ENCODE measurements at places on chromosomes 1 and 21.

GRCh38 chr1:15191770-15192169, 38.2 kb downstream of the TMEM51 start:
- DNase-seq: no peak

- no peak for DNase-seq
These were observed 8.7 kb upstream of the C2CD2 start for GRCh38 chr21:41962425-41962966.

- peak; percentile 28 for DNase-seq
These were observed 62.5 kb upstream of the ATF3 start for GRCh38 chr1:212545941-212546635.

GRCh38 chr1:214603819-214604252, 841 bp downstream of the CENPF start:
- no peak for DNase-seq

- peak; percentile 81 for DNase-seq
These were observed 8.8 kb upstream of the BTG2 start for GRCh38 chr1:203296460-203297073.

DNA sequence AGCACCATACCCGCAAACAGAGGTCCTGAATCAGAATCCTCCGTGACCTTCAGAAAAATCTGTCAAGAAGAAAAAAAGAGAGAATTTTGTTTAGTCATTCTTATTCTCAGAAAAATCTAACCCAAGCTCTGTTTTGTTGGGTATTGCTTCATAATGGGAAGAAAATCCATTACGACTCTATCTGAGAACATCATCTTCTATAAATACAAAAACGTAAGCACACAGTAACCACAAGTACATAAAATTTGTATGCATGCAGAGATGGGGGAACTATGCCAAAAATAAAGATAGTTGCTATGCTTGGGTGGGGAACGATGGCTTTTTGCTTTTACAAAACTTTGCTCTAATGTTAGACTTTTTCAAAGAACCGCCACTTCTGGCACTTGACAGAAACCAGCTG, 84.2 kb downstream of the ABCA4 start:
- peak; percentile 89 for DNase-seq

- no peak for DNase-seq
These were observed 2.8 kb downstream of the DNTTIP2 start for GRCh38 chr1:93876244-93876643.

- no peak for DNase-seq
These were observed 9.8 kb upstream of the TCEA3 start for GRCh38 chr1:23434260-23434775.

- DNase-seq: no peak
These were observed 102.7 kb downstream of the RNF220 start for GRCh38 chr1:44507490-44508396.

DNA sequence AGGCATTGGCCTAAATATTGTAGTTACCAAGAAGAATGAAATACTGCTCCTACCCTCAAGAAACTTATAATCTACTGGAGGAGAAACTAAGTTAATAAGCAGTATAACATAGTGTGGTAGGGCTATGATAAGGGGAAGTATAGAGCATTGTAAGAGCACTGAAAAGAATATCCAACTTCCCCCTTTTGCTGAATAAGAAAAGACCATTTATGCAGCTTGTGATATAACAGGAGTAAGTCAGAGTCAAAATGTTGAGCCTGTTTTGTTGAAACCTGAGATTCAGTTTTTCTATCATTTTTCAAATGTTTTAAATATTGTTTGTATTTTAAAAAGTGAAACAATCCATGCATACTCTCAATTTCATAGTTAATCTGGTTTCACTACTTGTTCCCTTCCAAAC, 48.3 kb upstream of the FCRL4 start:
- no peak for DNase-seq

DNA sequence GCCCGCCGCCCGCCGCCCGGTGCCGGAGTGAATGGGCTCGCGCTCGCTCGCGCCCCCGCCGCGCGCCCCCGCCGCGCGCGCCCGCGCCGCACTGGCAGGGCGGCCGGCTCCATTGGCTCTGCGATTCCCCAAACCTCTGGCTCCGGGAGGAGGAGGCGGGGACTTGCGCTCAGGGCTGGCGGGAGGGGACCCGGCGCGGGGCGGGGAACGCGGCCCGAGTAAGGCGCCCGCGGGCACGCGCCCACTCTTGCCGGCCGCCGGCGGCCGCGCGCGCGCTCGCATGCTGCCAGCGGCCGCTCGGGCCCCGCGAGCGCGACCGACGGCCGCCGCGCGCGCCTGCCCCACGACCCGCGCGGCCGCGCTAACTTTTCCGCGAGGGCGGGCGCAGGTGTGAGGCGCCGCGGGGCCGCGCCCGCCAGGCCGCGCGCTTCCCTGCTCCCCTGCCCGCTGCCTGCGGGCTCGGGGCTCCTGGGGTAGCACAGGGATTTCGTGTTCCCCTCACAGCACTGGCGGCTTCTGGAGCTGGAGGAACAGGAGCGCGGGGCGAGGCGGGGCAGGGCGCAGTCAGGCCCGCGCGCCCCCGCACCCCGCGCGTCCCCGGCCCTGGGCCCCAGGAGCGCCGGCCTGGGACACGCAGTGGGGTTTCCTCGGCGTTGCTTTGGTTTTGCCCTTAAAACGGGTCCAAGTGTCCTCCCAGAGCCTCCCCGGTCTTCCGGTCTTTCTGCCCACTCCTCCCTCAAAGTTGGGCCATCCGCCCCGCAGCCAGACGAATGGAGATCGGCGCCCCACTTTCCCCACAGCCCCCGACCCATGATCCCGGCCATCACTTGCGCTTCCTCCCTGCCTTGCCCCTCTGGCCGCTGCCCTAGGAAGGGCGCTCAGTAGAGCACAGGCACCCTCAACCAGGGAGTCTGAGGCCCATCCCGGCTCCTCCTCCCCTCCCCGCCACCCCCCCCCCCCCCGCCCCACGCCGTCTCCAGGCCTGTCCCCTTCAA, 101.5 kb downstream of the CASZ1 start:
- peak; percentile 69 for DNase-seq

- DNase-seq: no peak
These were observed 26.5 kb upstream of the SLC45A3 start for GRCh38 chr1:205706601-205707502.

- no peak for DNase-seq
These were observed at the start of gene CD1E for GRCh38 chr1:158353303-158354075. CD1E (plus strand) TSS chr1:158353894; CDS start chr1:158353989, 95 bp downstream.

GRCh38 chr1:186617926-186618325, 62.3 kb downstream of the PTGS2 start:
- no peak for DNase-seq

- DNase-seq: no peak
These were observed at the start of gene OR2M7 for GRCh38 chr1:248324468-248324867. OR2M7 (minus strand) TSS chr1:248324568; CDS start chr1:248324568, 0 bp downstream.

DNA sequence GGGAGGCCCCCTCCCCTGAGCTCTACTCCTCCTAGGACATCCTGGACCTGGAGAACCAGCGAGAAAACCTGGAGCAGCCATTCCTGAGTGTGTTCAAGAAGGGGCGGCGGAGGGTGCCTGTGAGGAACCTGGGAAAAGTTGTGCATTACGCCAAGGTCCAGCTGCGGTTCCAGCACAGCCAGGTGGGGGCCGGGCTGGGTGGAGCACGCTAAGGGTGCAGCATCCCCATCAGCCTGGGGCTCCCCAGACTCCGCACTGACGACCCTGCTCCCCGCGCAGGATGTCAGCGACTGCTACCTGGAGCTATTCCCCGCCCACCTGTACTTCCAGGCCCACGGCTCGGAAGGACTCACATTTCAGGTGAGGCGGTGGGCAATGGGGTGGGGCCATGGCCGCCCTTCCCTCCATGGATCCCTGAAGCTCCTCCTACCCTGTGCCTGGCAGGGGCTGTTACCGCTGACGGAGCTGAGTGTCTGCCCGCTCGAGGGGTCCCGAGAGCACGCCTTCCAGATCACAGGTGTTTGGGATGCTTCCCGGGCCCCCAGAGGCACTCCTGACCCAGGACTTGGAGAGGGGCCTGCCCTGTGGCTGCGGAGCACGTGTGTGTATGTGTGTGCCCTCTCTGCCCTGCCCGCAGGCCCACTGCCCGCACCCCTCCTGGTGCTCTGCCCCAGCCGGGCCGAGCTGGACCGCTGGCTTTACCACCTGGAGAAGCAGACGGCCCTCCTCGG, 4.1 kb downstream of the PLEKHN1 start:
- no peak for DNase-seq

- DNase-seq: no peak
These were observed 74.7 kb upstream of the COL6A1 start for GRCh38 chr21:45906859-45907258.

DNA sequence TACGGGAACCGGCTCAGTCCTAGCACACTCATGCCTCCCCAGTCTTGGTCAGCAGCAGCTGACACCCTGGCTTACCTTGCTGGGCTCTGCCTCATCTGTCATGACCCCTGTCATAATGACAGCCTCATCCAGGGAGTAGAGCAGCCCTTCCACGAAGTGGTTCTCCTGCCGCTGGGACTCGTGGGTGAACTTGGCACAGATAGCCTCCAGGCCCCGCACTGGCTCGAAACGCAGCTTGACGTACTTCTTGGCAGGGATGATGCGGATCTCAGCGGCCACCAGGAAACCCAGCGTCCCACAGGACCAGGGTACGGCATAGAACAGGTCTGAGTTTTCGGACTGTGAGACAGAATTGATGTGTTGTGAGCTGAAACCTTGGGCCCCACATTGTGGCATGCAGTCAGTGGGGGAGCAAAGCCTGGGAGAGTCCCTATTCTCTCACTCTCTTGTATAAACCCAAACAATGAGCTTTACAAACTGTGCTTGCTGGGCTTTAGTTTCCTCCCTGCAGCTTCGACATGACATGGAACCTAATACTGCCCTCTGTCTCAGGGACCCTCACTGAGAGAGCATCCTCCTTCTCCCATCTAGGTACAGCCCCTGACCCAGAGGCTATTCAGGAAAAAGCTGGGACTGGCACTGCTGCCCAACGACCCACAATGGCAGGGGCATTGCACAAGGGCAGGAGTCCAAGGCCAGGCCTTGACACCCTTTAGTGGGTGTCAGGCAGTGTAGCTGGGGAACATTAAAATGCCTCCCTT, 15.5 kb downstream of the DHCR24 start:
- DNase-seq: no peak

DNA sequence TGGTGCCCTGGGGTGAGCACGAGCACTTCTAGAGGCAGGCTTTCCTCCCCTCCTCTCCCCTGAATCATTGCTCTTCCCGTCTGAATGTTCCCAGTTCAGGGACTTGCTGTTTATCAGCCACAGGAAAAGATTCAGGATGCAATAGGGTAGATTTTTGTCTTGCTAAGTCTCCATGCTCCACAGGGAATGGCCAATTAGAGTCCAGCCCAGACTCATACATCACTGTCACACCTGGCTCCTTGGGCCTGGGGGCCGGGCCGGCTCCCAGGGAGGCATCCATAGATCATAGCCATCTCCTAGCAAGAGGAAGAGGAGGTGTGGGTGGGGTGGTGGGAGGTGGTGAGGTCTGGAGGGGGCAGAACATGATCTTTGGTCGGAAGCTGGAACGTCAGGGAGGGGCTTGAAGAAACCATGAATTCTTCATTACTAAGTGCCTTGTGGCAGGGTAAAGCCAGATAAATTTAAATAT, 83.4 kb downstream of the LRRN2 start:
- no peak for DNase-seq

GRCh38 chr1:210251680-210252490, 19.3 kb downstream of the SERTAD4 start:
- DNase-seq: no peak

DNA sequence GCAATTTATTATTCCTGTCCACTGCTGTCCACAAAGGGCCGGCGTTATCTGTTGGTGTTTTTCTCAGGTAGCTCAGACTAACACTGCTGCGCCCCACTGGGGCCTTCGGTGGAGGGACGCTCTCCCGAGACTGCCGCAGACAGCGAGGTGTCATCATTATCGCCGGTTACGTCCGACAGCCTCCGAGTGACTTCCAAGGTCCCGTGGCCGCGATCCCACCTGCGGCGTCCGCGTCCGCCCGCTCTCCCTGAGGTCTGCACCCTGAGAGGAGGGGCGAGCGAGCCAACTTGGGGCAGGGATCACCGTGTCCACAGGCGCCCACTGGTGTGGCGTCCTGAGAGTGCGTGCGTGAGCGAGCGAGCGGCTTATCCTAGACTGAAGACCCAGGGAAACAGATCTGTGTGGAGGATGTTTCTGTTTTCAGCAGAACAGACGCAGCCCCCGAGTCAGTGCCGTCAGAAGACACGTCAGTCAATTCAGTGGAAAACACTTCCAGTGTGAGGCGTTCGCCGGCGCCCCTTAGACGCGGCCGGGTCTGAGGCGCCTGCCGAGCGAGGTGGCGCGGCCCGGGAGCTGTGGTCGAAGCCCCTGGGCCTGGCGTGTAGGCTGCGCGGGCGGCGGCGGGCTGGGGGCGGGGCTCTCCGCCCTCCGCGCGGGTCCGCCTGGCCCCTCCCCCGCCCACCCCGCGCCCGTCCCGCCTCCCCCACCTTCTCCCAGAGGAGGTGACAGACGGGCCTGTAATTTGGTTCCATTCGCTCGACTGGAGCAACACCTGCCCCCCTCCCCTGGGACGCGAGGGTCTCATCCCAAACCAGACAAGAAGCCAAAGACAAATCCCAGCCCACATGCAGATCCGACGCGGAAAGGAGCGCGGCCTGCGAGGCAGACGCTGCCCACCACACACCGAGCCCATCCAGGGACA, 12.6 kb downstream of the NHLH2 start:
- DNase-seq: peak; percentile 22

DNA sequence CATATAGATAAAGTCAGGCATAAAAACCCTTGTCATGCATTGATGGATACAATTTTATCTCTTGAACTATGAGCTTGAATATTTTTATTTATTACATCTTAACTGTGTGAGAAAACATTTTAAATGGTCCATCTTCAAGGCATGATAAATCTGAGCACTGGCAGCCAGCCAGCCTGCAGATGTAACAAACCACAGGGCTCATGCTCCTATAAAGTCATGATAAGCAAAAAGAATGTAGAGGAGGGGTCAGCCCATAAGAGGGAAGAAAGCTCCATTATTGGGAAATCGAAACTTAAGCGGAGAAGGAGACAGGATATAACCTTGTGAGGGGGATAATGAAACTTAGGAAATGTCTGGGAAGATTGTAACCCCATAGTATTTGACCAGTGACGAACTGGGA, 839.0 kb downstream of the LRRIQ3 start:
- no peak for DNase-seq

DNA sequence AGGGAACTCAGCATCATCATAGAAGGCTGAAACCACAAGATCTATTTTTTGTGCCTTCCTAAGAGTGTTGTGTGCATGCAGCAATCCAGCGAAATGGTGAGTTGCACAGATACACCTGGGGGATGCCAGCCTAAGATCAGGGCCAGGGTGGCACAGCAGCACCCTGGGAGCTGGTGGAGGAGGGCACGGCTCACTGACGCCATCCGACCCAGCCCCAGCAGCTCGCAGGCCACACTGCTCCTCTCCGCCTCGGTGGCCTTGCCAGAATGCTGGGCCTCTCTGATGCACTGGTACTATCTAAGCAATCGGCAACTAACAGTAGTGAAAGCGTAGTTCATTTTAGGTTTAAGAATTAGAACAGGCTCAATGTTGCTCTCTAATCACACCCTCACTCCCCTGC, 37.8 kb downstream of the CAPZB start:
- DNase-seq: no peak

Measured in fibroblast of skin of right quadriceps (primary cell).